ENCODE measurements at places on chromosomes 1 and 21.
A peak's percentile ranks its signal among the peaks of the same experiment; 100 is the strongest.

- no peak for DNase-seq
Measured at GRCh38 chr1:167707942-167708341, 13.8 kb upstream of the MPZL1 start.

DNA sequence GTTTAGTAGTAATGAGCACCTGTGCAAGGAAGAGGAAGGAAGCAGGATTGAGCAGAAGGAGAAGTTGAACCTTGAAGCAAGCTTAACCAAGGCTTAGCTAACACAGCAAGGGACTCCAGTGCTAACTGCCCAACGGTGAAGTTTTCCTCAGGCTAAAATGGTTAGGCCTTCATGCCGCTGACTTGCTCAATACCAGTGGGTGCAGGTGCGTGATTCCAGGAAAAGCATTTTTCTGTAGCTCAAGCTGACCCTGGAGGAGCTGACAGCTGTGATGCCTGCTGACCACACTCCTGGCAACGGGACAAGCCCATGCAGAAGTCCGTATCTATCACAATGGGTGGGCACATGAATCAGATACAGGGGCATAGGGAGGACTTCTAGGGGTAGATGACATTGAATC, 76.5 kb upstream of the FGGY start:
- peak; percentile 28 for DNase-seq

DNA sequence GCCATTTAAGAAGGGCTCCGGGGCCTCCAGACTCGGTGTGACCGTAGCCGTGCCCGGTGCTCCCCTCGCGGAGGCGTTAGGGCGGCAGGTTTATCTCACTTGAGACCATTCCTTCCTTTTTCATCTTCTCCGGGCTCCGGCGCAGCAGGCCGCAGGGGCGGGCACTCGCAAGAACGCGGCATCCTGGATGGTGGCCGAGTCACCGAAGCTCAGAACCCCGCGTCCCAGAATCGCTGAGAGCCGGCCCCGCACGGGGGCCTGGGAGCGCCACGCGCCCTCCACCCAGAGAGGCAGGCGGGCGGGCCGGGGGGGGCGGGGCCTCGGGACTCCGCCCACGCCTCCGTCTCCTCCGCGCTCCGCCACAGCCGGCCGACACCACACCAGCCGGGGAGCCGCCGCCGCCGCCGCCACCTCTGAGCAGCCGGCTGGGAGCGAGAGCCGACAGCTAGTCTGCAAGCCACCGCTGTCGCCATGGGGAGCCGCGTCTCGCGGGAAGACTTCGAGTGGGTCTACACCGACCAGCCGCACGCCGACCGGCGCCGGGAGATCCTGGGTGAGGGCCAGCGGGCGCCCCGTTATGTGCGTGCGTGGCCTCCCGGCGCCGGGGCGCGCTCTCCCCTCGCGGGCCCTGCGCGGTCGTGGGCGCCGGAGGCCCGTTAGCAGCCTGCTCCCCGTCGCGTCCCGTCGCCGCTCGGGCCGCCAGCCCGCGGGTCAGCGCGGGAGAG, at the start of gene DEGS1:
Gene DEGS1 (plus strand): TSS at position 375 of the 725 bp plus-strand sequence. CDS start 97 bp downstream, at position 472.
- DNase-seq: peak; percentile 68

DNA sequence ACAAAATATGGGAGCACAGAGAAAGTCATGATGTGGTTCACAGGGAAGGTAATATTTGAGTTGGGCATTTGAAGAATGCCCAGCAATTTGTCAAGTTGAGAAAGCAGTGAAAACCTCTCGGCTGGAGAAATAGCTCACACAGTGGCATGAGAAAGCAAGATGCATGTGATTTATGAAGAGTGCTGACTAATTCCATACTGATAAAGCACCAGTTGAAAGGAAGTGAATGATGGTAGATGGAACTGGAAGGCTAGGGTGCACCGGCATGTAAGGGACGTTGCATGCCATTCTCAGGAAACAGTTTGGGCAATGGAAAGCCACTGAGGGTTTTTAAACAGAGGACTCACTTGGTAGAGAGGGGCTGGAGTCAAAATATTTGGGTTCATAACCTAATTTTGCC, 53.5 kb upstream of the MTF2 start:
- no peak for DNase-seq

DNA sequence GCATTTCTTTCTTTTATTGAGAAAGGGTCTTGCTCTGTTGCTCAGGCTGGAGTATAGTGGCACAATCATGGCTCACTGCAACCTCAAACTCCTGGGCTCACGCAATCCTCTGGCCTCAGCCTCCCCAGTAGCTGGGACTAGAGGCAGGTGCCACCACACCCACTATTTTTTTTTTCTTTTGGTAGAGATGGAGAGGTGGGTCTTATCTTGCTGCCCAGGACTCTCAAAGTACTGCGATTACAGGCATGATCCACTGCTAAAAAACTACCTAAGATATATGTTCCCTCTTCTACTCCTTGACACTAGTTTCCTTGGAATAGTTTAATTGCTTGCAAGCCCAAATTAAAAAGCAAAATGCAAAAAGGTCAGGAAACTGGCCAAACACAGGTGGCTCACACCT, 56.9 kb upstream of the GUCA2A start:
- no peak for DNase-seq

Measured in Kasumi-1 (cell line).